Activated naive CD4-positive, alpha-beta T cell (primary cell): ENCODE measurements at places on chromosomes 6 and 20.
A peak's percentile ranks its signal among the peaks of the same experiment; 100 is the strongest.

DNA sequence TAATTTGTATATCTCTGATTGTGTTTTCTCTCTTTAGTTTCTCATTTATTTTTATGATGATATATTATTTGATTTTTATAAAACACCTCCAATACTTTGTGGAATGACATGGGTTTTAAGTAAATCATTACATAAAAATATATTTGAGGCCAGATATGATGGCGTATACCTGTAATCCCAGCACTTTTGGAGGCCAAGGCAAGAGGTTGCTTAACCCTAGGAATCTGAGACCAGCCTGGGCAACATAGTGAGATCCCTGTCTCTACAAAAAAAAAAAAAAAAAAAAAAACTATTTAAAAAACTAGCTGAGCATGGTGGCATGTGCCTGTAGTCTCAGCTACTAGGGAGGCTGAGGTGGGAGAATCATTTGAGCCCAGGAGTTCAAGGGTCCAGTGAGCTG, 87.3 kb downstream of the BMP6 start:
- no peak for DNase-seq

GRCh38 chr20:38125157-38126056, 39.7 kb downstream of the TGM2 start:
- DNase-seq, result no peak

- no peak for DNase-seq
Measured at GRCh38 chr6:156395276-156395675, 381.9 kb upstream of the ARID1B start.

- no peak for DNase-seq
Measured at GRCh38 chr6:26205625-26206574, 118.7 kb downstream of the HFE start.

GRCh38 chr20:50417023-50417329, 93.2 kb upstream of the PTPN1 start:
- no peak for DNase-seq

DNA sequence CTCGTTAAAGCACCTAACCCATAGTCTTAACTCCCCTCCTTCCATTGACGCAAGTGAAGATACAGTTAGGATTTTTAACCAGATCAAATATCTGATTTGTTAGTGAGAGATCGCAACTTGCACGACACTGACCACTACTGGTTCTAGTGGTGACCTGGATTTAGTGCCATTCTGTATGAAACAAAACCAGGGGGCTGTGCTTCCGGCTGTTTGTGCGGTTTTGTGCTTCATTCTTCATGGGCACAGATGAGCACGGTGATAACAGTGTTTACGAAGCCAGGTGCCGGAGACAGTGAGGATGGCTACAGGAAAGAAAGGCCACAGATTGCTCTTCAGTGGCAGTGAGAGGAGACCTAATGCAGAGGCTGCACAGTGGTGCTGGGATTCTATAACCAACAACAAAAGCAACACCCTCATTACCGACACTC, 75.5 kb downstream of the NOL4L start:
- peak; percentile 24 for DNase-seq

DNA sequence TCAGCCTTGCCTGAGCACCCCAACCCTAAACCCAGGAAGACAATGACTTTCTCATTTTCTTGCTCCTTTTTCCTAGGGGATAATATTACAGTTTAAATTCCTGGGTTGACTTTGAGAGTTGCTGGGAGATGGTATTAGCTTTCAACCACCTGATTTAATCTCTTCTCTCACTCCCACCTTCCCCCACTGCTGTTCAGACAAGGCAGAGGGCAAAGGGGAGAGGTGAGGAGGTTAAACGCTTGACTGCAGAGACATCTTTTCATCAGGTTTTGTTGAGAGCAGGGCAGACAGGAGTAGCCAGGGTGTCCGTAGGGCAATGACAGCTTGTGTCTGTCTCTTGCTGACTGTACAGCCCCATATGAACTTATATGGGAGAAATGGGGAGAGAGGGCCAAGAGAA, 811.2 kb downstream of the MAFB start:
- no peak for DNase-seq

DNA sequence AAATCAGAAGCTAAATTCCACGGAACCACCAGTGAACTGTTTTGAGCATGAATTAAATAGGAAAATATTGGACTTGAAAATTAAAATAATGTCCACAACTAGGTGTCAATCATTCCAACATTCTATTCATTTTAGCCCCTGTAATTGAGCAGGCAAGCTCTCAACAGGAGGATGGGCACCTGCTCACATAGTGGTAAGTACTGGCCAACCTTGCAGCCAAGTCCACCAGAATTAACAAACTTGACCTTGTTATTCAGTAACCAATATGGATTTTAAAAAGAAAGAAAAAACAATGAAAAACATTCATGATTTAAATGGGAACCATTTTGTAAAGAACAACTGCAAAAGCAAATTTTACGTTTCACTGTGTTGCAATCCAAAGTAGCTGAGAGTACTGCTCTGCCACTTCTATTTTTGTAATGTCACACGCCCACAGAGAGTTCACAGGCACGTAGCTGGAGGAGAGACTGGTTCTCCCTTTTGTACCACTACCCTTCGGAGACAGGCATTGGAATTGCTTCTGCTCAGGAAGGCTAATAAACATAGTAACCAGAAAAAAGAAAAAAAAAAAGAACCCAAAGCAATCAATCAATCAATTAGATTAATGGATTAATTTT, 75.2 kb upstream of the F13A1 start:
- no peak for DNase-seq

DNA sequence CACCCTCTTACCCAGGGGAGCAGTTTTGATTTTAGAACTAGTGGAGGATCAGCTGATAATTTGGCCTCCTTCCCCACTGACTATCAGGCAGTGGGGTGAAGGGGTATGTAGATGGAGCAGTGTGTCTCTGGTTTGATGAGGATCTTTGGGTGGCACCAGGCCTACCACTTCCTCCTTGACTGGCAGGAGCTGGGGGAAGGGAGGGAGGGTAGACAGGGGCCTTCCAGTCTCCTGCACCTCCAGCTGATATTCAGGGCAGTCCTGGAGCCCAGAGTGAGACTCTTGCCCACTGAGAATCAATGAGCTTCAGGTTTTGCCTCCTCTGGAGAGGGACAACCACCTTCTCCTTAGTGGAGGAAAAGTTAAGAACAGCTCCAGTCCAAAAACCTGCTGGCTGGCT, 3.2 kb downstream of the DEF6 start:
- DNase-seq, result peak; percentile 23

GRCh38 chr6:35054106-35054742, 86.9 kb downstream of the TCP11 start:
- DNase-seq, result no peak

GRCh38 chr6:113103634-113104361, 753.3 kb upstream of the MARCKS start:
- no peak for DNase-seq

GRCh38 chr6:35590622-35591066, 77.9 kb upstream of the TULP1 start:
- no peak for DNase-seq

DNA sequence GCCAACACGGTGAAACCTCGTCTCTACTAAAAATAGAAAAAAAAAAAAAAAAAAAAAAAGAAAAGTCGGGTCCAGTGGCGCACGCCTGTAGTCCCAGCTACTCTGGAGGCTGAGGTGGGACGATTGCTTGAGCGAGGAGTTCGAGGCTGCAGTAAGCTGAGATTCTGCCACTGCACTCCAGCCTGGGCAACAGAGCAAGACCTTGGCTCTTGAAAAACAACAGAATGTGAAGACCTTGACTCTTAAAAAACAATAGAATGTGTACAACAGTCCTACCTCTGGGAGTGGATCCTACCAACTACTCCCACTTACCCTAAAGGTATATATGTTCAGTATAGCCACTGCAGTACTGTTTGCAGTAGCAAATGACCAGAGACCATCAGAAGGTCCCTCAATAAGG, 15.1 kb downstream of the KIF3B start:
- DNase-seq, result no peak

DNA sequence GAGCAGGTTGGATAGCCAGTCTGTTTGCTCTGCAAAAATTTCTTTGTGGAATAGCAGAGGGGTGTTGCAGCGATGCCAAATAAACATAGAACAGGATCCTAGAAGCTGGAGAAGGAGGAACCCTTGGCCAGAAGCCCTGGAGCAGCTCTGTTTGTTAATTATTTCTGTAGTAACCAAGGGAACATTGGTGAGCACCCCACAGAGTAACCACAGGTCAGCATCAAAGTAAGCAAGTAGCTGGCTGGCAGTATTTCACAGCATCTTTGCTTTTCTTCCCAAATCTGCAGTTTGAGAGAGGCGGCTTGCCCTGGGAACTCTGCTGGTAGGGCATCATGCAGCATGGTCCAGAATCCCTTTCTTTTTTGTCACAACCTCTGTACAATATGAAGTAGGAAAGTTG, 12.7 kb upstream of the APMAP start:
- no peak for DNase-seq

DNA sequence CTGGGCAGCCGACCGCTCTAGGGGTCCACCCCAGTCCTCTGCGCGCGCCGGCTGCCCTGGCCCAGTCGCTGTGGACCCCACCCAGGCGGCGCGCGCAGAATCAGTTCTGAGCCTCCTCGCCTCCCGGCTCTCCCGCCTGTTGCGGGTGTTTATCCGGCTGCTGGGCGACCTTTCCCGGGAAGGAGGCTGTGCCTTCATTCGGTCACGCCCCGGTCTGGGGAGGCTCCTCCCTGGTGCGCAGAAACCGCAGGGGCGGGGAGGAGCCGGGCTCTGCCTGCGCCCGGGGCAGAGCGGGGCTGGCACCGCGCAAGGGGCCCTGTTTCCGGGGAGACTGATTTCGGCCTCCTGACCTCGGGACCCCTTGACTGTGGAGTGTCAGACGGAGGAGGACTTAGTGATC, 80.8 kb upstream of the EYS start:
- DNase-seq, result no peak
